ENCODE measurements at places on chromosomes 13 and 19.

DNA sequence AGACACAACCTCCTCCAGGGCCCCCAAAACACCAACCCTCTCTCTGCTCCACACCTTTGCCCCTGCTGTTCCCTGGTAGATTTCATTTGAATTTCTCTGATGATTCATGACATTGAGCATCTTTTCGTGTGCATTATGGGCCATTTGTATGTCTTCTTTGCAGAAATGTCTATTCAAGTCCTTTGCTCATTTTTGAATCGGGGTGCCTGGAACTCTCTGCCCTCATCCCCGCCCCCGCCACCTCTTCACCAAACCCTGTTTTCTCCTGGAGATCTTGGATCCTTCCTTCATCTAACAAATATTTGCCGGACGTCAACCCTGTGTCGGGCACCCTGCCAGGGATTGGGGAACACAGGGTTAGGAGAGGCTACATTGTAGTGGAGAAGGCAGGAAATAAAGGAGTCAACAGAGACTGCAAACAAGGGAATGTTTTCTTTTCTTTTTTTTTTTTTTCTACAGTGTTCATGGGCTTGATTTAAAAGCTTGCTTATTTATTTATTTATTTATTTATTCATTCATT is 25.5 kb upstream of the SLC1A5 start:
- DNase-seq: no peak

GRCh38 chr13:37596805-37597204 is 1.8 kb downstream of the POSTN start:
- no peak for DNase-seq

DNA sequence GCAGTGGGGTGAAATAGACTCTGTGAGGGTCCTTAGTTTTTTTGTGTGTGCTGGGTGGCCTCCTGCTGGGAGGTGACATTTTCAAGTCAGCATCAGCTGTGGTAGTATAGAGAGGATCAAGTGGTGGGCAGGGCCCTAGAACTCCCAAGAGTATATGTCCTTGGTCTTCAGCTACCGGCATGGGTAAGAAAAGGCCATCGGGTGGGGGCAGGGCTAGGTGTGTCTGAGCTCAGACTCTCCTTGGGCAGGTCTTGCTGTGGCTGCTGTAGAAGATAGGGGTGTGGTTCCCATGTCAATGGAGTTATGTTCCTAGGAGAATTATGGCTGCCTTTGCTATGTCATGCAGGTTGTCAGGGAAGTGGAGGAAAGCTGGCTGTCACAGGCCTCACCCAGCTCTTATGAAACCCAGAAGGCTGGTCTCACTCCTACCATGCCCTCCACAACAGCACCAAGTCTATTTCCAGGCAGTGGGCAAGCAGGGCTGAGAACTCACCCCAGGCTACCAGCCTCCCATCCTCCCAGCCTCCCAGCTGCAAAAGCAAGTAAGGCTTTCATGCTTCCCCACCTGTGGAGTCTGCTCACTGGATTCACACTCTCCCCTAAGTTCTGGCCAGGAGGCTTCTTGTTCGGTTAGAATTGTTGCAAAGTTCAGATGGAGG is 130.6 kb upstream of the SOX1 start:
- no peak for DNase-seq

DNA sequence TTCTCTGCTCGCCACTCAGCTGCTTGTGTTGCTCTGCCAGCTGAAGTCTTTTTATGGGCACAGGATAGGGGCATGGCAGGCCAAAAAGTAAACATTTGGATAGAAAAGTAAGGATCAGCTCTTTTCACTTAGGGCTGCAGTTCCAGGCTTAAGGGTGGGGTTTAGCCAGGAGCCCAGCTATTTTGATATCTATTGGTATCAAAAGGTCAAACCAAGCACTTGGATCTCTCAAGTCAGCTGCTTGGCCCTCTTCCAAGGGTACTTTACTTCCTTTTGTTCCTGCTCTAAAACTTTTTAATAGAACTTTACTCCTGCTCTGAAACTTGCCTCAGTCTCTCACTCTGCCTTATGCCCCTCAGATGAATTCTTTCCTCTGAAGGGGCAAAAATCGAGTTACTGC is 55.7 kb upstream of the ABCC4 start:
- no peak for DNase-seq

GRCh38 chr13:35771898-35772297 is 295.4 kb upstream of the MAB21L1 start:
- DNase-seq: no peak

GRCh38 chr13:19961489-19961888 is 3.0 kb downstream of the ZMYM2 start:
- no peak for DNase-seq

- no peak for DNase-seq
Observed at GRCh38 chr13:39968646-39969475, 313.4 kb downstream of the COG6 start.

DNA sequence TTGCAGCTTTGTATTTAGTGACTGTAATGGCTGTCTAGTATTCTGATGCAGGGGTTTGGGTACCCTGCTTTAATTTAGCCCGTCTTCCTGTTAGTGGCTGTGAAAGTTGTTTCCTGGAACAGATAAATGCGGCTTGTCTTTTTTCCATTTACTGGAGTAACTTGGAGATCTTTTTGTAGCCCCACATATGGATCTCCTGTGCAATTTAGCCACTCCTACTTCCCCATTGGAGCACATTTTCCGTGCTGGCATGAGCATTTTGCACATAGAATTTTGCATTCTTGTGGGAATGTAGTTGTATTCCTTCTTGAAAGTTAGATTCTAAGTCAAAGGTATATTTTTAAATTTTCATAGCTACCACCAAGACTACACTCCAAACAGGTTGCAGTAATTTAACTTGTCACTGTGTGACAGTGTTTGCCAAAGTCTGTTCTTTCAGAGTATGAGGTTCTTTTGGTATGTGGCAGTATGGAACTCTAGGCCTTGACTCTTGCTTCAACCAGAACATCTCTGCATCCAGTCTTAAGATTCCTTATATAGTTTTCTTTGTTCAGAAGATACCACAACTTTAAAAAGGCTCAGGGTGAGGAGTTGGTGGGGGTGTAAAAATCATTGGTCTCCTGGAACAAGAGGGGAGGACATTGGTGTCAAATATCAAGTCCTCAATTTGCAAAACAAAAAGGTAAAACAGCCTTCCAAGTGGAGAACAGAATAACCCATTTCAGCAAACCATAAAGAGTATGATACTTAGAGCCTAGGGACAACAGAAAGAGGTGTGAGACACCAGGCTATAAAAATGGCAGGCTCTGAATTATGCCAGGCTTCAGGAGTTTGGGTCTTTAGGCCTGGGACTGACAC is 21.1 kb upstream of the CCDC97 start:
- DNase-seq: no peak

DNA sequence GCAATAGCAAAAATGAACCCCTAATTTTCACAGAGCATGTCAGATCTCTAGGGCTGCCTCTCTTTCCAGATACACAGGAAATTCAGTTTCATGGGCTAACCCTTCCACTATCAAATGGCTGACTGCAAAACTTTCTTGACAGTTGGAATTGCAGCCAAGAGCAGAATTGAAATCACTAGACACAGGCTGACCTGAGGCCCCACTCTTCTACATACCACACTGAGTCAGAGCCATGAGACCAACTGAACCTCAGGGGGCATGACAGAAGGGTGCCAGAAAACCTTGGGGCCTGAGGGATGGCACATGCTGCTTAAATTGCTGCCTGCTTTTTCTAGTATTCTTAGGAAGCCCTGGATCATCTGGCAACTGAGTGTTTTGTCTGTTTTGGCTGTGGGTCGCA is 1.7 kb upstream of the DLEU7 start:
- no peak for DNase-seq

DNA sequence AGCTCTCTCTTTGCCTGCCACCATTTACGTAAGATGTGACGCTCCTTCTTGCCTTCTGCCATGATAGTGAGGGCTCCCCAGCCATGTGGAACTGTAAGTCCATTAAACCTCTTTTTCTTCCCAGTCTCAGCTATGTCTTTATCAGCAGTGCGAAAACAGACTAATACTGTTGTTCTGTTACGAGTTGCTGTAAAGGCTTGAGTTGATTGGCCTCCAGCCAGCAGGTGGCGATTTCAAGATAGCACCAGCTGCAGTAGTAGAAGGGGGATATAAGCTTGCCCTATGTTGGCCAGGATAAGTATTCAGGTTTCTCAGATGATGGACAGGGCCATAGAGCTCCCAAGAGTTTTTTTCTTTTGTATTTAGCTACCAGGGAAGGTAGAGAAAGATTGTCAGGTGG is 385.5 kb downstream of the MZT1 start:
- no peak for DNase-seq

GRCh38 chr19:45156751-45157150 is 4.0 kb downstream of the NKPD1 start:
- DNase-seq: no peak

DNA sequence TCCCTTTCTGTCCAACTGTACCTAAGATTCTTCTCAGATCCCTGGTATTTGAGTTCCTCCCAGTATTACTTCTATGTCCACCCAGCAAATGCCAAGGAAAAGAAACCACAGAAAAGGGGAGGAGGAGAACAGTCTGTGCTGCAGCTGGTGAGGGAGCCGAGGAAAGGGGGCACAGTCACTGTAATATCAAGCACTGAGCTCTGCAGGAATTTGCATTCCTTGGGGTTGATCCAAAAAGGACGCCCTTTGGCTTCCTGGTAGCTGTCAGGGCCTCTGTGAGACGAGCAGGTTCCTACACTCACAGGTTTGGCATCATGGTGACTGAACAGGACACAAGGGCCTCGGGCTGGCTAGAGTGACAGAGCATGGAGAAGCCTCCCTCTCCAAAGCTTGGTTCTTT is 273.4 kb downstream of the NHLRC3 start:
- no peak for DNase-seq

DNA sequence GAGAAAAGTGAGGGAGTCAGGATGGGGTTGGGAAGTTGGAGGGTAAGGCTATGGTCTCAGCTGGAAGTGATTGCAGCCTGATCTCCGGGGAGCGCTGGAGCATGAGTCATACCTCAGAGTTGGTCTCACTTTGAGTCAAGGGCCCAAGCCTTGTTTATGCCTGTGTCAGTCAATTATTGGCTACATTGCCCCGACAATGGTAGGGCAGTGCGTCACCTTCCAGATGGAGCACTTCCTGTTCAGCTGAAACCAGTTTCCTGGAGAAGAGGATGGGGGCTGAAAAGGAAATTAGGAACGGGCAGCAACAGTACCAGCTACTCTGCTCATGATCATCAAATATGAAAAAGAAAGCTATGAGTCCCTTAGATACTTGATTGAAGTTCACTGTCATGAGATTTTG is 60.4 kb downstream of the ADGRE1 start:
- no peak for DNase-seq

GRCh38 chr13:36966404-36966803 is 32.7 kb downstream of the ALG5 start:
- no peak for DNase-seq

DNA sequence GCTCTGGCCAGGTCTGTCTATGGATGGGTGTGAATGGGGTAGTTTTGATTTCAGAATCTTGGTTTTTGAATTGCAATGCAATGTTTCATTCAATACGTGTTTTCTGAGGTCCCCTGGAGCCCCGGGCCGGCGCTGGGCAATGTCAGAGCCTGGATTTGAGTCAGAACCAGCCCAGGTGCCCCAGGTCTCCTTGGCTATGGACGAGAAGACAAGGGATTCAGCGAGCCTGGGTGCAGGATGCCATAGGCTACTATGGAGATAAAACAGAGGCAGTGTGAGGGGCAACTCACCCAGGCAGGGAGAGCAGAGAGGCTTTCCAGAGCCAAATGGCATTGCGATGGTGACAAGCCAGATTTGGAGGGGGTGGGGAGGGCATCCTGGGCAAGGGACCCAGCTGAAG is 1.2 kb upstream of the RPL13A start:
- DNase-seq: no peak

GRCh38 chr19:40927567-40927966 is 45.5 kb upstream of the CYP2A7 start:
- DNase-seq: no peak

- DNase-seq: no peak
Observed at GRCh38 chr19:41241859-41242258, 22.3 kb upstream of the HNRNPUL1 start.

- no peak for DNase-seq
Observed at GRCh38 chr19:39544226-39544903, 4.4 kb upstream of the EID2 start.

DNA sequence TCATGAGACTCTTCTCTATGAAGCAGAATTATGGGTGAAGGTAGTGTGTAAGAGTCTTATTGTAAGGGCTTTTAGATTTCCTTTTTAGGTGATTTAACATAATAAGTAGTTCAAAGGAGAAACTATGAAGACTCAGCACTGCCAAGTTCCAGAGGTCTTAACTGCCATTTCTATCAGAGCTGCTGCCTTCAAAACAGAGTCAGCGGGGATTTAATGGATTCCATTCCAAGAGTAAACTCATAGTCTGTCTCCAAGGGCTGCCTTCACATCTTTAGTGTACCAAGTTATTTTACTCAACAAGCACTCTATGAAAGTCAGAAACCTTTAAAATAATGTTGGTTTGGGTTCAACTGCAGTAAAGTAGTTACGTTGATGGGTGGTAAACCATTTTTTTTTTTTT is 289.6 kb upstream of the HTR2A start:
- no peak for DNase-seq

DNA sequence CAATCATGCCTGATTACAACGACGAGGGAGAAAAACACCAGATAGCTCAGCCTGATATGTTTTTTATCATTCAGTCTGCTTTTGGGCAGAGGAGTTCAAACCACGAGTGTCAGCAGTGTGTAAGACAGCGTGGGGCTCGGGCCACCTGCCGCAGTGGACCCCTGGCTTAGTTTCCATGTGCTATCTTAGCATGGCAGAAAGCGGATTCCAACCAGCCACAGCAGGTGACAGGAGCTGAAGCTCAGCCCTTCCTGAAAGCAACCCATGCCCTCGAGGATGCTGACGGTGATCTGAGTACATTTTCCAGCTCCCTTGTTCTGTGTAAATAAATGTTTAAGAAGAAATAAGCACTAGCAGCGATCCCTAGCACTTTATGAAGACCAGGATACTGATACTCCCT is 32.2 kb upstream of the MBNL2 start:
- DNase-seq: peak; percentile 25

DNA sequence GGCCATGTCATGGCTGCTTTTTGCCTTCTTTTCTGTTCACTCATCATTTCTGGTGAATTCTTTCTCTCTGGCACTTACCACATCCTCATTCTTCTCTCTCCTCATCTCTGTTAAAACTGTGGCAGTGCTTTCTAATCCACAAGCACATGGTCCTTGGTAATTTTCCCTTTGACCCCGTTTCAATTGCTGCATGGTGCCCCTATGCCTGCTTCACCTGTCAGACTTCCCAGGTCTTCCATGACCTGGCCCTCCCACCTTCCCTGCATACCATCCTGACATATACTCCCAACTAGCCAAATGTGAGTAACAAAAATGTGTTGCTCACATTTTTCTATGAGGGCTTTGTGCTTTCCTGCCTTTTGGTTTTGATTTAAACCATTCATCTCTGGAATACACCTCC is 286.5 kb downstream of the MTUS2 start:
- DNase-seq: no peak

- DNase-seq: no peak
Observed at GRCh38 chr19:3381701-3382372, 15.5 kb downstream of the NFIC start.

- no peak for DNase-seq
Observed at GRCh38 chr13:20043207-20043925, 84.8 kb downstream of the ZMYM2 start.
